ENCODE measurements at places on chromosomes 12 and 14.

- no peak for DNase-seq
Observed at GRCh38 chr12:54429014-54429471, 10.0 kb upstream of the ITGA5 start.

DNA sequence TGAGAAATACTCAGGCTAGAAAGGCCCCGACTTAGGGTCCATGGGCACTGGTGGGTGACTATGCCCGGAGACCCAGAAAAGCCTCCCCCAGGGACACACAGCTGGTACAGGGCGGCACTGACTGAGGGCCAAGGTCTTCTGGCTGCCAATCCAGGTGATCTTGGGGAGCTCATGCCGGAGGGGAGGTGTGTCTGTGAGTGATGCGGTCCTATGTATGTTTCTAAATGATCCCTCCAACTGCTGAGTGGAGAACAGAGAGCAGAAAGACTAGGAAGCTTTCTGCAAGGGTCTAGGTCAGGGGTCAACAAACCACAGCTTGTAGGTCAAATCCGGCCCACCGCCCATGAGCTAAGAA, 391 bp downstream of the SERPINA4 start:
- DNase-seq = no peak

DNA sequence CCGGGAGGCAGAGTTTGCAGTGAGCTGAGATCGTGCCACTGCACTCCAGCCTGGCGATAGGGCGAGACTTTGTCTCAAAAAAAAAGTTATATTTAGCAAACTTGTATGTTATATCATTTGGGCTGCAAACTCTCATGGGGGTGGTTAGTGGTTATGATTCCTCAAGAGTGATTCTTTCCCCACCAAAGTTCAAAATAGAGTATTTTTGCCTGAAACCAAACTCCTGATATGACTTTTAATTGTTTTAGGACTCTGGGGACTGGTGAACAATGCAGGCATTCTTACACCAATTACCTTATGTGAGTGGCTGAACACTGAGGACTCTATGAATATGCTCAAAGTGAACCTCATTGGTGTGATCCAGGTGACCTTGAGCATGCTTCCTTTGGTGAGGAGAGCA, 18.6 kb downstream of the HSD17B6 start:
- no peak for DNase-seq

DNA sequence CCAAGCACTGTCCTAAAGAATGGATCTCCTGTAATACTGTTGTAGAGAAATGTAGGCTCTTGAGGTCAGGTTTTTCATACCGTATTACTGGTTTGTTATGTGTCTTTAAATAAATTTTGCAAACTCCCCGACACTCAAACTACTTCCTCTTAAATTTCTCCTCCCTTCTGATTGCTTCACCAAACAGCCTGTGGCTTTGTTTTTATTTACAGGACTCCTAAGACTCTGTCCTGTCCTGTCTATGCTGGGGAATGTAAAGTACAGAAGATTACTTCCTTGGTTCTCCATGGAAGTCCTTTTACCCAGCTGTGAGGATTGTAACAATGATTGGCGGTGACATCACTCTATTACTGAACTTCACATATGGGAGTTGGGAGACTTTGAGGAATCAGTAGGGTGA, 873.5 kb downstream of the DIO2 start:
- DNase-seq = no peak

DNA sequence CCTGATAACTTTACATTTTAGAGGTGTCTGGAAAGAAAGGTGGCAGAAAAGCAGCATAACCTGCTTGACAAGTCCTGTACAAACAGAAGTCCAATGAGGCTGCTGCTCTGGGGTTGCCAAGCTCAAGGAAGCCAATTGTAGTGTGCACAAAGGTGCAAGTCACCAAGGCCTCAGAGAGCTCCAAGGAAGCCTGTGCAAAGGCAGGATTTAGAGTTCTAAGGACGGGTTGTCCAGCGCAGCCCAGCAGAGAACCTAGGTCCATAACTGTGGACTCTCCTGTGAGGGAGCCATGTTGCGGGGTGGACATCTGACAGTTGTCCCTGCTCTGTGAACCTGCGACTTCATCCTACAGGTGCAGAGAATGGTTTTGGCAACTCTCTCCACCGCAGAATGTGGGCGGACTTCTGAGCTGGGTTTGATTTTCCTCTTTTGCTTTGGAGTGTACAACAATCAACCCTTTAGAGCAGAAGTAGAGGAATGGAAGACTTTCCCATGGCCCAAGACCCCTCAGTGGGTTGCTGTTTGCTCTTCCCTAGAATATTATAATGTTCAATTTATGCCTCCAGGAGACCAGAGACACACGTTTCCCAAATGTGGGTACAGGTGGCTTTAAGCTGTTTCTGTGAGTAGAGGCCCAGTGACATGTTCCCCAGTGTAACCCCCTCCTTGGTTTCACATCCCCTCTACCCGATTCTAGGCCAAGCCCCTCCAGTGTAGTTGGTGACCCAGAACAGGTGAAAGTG, 81.0 kb downstream of the ETV6 start:
- no peak for DNase-seq

DNA sequence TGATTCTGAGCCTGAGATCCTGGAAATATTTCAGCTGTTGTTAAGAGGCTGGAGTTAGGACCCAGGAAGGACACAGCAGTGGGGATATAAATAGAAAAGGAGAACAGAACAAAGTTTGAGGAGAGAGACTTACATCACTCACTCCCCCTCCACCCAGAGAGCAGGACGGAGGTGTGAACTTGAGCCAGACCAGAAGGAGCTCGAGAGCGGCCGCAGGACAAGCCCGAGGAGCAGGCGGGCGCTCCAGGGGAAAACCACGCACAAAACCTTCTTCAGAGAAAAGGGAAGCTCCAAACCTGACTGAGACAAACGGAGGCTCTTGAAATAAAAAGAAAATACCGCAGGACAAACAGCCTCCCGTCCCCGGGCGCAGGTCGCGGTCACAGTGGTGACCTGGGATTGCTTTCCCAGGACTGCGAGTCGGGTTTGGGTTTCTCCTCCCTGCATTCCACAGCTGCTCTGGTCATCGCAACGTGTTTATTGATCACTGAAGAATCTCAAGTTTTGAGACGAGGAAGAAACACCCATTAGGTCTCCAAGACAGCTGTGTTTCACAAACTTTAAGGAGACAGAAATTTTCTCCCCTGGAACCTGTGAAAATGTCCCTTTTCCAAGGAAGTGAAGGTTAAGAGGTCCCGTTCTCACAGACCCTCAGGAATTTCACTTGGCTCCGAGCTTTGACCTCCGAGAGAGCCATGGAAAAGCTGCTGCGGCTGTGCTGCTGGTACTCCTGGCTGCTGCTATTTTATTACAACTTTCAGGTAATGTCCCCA, at the start of gene ADGRD1:
Gene ADGRD1, plus strand, starts transcription at position 137 of the 773 bp plus-strand sequence. Its CDS starts 559 bp downstream, at position 696.
- DNase-seq = no peak

- DNase-seq = no peak
Observed at GRCh38 chr12:49330032-49330619, 6.9 kb downstream of the C1QL4 start.

DNA sequence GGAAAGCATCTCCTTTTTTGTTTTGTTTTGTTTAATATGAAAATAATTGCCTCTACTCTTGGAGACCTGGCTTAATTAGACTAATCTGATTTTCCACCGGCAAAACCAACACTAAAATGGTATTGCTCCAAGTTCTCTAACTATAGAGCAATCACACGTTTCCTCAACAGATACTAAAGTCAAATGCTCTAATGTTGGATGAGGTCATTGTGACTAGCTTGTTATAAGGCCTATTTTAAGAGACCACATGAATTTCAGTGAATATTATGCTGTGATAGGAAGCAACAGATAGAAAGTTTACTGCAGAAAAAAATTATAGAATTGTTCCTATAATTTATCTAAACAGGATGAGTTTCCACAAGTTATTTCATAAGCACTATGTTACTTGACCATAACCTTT, 3.3 kb upstream of the CCDC196 start:
- DNase-seq = no peak

DNA sequence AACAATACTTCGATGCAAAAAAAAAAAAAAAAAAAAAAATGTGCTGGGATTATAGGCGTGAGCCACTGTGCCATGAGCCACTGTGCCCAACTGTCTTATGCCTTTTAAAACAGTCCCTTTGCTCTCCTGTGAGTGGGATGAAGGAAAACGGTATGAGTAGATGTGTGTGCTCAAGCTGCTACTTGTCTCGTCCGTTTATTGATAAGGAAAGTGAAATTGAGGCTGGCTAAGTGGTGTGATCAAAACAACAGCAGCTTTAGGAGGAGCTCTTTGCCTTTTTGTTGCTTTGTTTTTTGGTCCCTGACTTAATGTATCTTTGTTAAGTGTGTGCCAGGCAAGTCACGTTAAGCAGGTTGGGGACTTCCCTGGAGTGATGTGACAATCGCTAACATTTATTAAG, 275.9 kb downstream of the TMEM132C start:
- DNase-seq = no peak
